Naive thymus-derived CD8-positive, alpha-beta T cell (primary cell): ENCODE measurements at places on chromosomes 3 and 15.

DNA sequence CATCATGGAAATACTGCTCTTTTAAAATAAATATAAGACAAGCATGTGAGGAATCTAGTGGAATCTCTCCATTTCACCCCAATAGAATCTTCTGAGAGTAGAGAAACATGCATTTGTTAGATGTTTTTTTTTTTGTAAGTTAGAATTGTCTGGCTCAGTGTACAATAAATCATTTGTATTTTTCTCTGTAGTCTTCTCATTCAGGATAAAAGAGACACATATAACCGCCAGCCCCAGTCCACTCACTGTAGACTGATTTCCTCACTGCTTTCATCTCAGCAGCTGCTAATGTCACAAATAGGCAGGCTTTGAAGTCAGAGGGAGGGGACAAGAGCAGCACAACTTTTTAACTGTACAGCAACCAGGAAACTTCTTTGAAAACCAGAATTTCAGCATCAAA, 140.2 kb upstream of the RBMS3 start:
- DNase-seq: no peak

DNA sequence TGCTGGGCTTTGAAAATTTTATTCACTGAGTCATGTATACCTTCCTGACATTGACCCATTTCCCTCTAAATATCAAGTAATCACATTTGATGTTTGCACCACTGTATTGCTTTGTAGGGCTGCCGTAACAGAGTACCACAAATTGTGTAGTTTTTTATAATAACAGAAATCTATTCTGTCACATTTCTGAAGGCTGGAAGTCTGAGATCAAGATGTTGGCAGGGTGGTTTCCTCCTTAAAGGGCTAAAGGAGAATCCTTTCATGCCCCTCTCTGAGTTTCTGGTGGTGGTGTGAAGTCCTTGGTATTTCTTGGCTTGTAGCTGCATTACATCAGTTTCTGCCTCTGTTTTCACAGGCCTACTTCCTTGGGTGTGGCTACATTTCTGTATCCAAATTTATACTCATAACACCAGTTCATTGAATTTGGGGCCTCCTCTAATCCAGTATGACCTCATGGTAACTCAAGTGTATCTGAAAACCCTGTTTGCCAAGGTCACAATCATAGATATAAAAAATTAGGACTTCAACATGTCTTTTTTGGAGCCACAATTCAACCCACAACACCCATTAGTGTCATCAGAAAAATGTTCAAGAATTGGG, 29.1 kb upstream of the ST6GAL1 start:
- DNase-seq: no peak

DNA sequence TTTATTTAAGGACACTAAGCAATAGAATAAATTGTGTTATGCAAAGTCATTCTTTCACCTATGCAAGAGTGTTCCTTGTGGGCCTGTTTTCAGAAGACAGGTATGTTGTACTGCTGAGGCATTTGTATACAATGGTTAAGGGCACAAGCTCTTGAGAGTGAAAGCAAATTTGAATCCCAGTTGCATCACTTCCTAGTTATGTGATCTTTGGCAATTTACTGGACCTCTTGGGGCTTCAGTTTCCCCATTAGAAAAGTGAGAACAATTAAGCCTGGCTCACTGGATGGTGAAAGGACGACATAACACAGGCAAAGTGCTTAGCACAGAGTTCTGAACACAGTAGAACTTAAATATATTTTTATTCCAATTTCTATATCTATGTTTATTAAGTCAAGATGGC, 117.4 kb downstream of the EFHB start:
- DNase-seq: no peak

DNA sequence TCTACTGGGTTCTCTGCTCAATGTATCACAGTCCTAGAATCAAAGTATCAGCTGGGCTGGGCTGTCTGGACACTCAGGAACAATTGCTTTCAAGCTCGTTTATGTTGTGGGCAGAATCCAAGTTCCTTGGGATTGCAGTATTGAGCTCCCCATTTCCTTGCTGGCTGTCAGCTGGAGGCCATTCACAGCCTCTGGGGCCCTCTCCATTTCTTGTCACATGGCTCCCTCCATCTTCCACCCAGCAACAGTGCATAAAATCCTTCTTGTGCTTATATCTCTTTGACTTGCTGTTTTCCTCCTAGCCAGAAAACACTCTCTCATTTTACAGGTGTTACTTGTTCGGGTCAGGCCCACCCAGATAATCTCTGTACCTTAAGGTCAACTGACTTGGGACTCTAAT, 363.5 kb downstream of the IGSF11 start:
- no peak for DNase-seq

DNA sequence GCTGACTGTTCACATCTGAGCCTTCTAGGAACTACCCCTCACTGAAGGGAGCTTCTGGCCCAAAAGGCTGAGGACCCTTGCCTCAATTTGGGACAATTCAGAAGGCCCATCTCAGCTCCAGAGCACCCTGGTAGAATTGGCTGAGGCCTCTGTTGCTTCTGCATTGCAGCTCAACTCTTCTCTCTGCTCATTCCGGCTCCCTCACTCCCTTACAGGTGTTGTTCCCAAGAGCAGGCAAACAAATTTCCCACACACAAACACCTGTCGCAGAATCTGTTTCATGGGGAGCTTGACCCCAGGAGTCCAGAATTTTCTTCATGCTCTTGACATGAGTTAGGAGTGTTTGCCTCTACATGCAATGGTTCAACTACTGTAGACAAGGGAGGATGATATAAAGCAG, 78.7 kb downstream of the CRYGS start:
- no peak for DNase-seq

GRCh38 chr15:83734487-83734886, 80.6 kb downstream of the ADAMTSL3 start:
- no peak for DNase-seq

DNA sequence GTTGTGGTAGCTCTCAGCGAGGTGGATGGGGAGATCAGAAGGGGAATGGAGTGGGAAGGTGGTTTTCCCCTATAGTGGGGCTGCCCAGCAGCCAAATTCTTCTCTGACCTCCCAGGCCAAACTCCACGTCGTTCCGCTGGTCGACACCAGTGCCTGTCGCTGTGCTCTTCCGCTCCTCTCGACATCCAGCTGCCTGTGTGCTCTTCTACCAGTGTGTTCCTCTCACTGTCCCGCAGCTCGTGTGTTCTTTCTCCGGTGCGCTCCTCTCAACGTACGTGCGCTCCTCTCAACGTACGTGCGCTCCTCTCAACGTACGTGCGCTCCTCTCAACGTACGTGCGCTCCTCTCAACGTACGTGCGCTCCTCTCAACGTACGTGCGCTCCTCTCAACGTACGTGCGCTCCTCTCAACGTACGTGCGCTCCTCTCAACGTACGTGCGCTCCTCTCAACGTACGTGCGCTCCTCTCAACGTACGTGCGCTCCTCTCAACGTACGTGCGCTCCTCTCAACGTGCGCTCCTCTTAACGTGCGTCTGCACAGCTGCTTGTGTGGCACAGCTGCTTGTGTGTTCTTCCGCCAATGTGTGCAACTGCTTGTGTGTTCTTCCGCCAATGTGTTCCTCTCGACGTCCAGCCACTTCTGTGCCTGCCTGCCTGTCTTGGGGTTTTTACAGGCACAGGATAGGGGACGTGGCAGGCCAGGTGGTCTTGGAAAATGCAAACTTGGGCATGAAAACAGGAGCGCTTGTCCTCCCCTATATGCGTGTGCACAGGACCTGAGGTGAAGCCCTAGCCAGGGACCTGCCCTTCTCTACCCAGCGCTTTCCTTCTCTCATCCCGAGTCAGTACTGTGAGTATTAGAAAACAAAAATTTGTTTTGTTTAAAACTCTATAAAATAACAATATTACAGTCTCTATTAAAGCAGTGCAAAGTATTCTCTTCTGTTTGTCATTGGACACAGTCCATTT, 991.1 kb downstream of the GBE1 start:
- DNase-seq: no peak

- no peak for DNase-seq
These were observed 1115.0 kb downstream of the IGSF11 start for GRCh38 chr3:117919621-117920020.
